Activated CD4-positive, alpha-beta T cell treated with anti-CD3 and anti-CD28 coated beads, Interleukin-2, amount 10 ng/mL, durations not matched to agents 7 days and 5 days (primary cell): ENCODE measurements at places on chromosomes 1 and 21.

- no peak for DNase-seq
These were observed 726.0 kb downstream of the PTPRU start for GRCh38 chr1:29962336-29962735.

- no peak for DNase-seq
These were observed 12.2 kb upstream of the CCDC27 start for GRCh38 chr1:3740042-3740441.

GRCh38 chr1:201276891-201277290, 6.4 kb upstream of the PKP1 start:
- DNase-seq: no peak

- no peak for DNase-seq
These were observed 41.5 kb downstream of the GRHL3 start for GRCh38 chr1:24360681-24361080.

DNA sequence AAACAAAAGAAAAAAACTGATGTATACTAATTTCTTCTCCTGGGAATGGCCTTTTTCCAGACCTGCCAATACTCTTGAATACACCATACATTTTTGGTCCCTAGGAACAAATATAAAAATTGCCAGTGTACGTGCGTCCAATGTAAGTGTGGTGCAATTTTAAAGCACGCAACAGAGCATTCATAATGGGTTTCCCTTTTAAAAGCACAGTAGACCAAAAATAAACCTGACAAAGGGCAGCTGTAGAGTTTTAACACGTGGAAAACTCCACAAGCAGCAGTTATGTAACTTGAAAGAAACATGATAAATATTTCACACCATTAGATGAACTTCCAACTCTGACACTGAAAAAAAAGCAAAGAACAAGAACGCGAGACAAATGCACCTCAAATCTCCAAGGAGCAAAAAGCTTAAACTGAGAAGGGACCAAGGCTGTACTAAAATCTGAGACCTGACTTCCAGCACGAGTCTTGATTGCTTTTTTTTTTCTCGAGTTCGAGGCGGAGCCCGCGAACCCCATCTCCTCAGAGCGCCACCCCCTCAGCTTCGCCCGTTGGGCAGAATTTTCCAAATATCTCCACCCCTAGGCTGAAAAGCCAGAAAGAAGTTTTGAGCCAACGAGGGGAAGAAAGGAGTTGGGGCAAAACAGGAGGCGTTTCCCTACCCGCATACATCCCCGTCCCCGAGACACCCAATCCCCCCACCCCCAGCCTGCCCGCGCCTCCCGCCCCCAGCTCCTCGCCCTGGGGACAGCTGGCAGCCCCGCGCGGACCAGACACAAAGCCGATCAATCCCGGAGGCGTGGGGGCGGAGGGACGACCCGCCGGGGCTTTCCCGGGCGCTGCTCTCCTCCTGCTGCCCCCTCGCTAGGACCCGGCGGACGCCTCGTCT, at the start of gene JAM2:
Gene JAM2, plus strand, starts transcription at position 599 of the 891 bp plus-strand sequence. CDS start 564 bp downstream, outside the sequence.
- peak; percentile 11 for DNase-seq

- DNase-seq: no peak
These were observed 811 bp upstream of the ZNF672 start for GRCh38 chr1:248837045-248837780.
